PC-9 (cell line): ENCODE measurements at places on chromosomes 1 and 21. TPM values are rescaled to one million over a fixed set of nuclear protein-coding genes. Genes with fewer than 3 reads are reported as not detected.

- DNase-seq, result no peak
These were observed 63.6 kb downstream of the NIBAN1 start for GRCh38 chr1:184910691-184911091.

- DNase-seq, result no peak
These were observed 37.5 kb upstream of the FMN2 start for GRCh38 chr1:240054109-240054701.

SMCP gene
- not detected in 2 replicates for total RNA-seq

- DNase-seq, result no peak
These were observed 283.8 kb downstream of the MRPL39 start for GRCh38 chr21:25323356-25323949.

- peak; percentile 40 for DNase-seq
These were observed 1.6 kb downstream of the CRYBG2 start for GRCh38 chr1:26352338-26352679.

GRCh38 chr1:44460107-44460882, 55.2 kb downstream of the RNF220 start:
- DNase-seq, result no peak

- DNase-seq, result no peak
These were observed 1.5 kb downstream of the CD2 start for GRCh38 chr1:116755681-116756080.

GRCh38 chr1:151989211-151989862, 4.3 kb downstream of the S100A10 start:
- DNase-seq, result peak; percentile 89

GRCh38 chr1:168466092-168466713, 77.6 kb downstream of the XCL2 start:
- DNase-seq, result no peak

LCK gene
- total RNA-seq, result 2.0 and 2.6 TPM in 2 replicates

CFAP74 gene
- 2.8 and 3.0 TPM in 2 replicates for total RNA-seq

DNA sequence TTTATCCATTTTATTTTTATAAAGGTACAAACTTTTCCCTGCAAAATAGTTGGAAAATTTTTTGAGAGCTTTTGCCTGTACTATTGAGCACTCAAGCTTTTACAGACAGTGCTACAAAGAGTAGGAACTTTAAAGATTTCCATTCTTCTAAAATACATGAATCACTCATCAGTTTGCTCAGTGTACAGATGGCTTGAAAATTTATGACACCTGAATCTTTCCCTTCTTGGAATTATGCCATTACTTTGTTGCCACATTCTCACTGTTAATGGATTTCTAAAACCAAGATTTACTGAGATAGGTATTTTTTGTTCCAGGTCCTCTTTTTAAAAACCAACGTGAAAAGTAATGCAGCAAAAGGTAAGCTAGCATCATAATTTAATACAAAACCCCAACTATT, 76.0 kb downstream of the GPATCH2 start:
- DNase-seq, result no peak

SGIP1 gene
- total RNA-seq, result not detected in 2 replicates

C1orf226 gene
- total RNA-seq, result 10.5 and 11.3 TPM in 2 replicates

- DNase-seq, result no peak
These were observed 150.3 kb downstream of the PEX14 start for GRCh38 chr1:10625076-10625475.

GRCh38 chr1:64568171-64568450, 98.2 kb downstream of the CACHD1 start:
- no peak for DNase-seq

PFKL gene
- total RNA-seq, result 67.5 and 73.8 TPM in 2 replicates

- no peak for DNase-seq
These were observed 8.3 kb downstream of the TSACC start for GRCh38 chr1:156346636-156347035.

DNA sequence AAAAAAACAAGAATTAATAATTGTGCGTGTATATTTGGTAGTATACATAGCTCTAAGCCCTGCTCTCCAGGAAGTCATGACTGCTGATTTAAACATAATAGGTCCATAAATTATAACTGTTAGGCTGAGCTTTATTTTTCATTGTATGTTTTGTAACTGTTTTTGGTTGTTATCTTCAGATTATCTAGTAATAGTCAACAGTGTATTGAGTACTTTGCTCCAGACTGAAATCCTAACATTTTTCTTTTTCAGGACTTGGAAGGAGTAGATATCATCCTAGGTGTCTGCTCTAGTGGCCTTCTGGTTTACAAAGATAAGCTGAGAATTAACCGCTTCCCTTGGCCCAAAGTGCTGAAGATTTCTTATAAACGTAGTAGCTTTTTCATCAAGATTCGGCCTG, 90.9 kb downstream of the TMEM200B start:
- no peak for DNase-seq

DNA sequence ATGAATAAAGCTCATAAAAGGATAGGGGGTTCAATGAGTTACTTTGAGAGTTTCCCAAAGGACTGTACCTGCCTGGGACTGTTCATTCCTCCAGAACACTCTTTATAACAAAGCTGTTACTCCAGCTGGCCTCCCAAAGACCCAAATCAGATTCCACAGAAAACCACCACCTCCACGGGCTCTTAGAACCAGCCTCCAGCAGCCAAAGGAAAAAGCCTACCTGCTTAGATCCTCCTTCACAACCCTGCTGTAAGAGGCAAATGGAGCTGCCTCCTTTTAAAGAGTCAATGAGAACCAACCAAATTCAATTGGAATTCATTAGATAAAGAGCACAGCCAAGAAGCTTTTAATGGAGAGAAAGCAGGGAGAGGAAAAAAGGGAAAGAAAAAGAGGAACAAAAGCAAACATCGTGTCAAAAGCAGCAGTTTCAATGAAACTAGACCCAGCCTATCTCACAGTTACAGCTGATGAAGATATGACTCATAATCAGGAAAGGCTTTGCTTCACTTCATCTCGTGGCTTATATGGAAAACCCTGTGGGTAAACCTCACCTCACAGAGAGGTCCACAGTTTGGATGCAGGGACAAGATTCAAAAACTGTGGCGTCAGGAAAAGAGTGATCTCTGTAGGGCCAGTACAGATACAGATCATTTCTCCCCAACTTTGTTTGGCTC, 27.8 kb upstream of the FMO4 start:
- DNase-seq, result no peak

DNA sequence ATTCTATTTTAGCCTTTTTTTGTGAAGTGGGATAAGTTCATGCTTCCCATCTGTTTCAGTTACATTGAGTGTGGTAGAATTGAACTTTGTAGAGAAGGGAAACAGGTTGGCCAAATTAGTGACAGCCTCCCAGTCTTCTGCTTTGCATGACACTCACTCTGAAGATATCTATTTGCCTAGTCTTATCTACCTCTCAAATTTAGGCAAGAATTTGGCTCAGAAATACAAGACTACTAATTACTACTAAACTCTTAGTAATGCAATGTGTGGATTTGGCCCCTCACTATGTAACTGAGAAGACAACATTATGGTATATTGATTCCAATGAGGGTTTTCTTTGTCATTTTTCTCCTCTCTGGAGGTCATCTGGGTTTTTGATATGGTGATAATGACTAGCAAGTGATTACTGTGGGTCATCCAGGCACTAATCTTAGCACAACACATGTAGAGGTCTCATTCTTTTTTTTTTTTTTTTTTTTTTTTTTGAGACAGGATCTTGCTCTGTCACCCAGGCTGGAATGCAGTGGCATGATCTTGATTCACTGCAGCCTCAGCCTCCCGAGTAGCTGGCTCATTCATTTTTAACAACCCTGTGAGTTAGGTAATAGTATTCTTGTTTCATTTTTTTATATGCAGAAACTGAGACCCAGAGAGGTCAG, 6.3 kb downstream of the FAM20B start:
- DNase-seq, result no peak

GRCh38 chr1:190338829-190339228, 138.8 kb downstream of the BRINP3 start:
- DNase-seq, result no peak

TMEM82 gene
- total RNA-seq, result not detected in 2 replicates

- DNase-seq, result no peak
These were observed 129.2 kb downstream of the CYYR1 start for GRCh38 chr21:26443867-26444266.

DNA sequence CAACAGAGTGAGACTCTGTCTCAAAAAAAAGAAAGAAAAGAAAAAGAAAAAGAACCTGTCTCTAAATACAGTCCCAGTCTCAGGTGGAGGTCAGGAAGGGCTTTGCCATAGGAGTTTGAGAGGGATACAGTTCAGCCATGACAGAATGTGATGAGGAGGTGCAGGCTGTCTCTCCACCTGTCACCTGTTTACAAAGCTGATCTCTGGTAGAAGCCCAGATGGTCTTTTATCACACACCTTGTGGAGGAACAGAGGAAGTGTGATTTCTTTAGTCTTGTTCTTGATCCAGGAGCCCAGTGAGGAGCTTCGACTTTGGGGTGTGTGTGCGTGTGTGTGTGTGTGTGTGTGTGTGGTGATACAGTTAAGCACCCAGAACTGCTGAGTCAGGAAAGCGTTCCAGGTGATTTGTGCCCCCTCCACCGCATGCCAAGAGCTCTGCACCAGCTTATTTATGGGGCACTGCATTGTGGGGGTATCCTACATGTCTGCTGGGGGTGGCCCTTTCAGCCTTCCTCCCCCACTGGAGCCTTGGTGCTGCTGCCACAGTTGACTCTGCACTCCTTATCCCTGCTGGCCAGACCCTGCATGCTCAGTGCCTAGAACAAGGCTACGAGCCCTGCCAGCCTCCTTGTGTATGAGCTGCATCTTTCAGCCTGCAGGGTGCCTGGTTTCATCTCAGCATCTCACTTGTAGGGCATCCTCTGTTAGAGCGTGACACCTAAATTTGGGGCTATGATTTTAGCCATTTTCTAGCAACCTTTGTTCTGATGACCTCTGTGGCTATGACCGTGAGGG, 19.3 kb downstream of the DOP1B start:
- no peak for DNase-seq

AMY1A gene
- not detected in 2 replicates for total RNA-seq

FMO3 gene
- not detected in 2 replicates for total RNA-seq

DNA sequence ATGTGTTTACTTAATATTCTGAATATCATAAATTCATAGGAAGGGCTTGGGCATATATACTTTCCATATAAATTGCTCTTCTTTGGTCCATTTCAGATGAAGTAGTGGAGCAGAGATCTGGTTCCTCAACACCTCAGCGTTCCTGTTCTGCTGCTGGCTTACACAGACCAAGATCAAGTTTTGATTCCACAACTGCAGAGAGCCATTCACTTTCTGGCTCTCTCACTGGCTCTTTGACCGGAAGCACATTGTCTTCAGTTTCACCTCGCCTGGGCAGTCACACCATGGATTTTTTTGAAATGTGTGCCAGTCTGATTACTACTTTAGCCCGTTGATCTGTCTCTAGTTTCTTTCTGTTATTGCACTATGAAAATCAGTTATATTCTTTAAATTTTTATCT, 62.3 kb downstream of the PRKAA2 start:
- DNase-seq, result no peak

GRCh38 chr1:38820860-38821259, 38.7 kb downstream of the RRAGC start:
- DNase-seq, result no peak

GRCh38 chr1:115537415-115537814, 104.4 kb upstream of the VANGL1 start:
- DNase-seq, result no peak

DNA sequence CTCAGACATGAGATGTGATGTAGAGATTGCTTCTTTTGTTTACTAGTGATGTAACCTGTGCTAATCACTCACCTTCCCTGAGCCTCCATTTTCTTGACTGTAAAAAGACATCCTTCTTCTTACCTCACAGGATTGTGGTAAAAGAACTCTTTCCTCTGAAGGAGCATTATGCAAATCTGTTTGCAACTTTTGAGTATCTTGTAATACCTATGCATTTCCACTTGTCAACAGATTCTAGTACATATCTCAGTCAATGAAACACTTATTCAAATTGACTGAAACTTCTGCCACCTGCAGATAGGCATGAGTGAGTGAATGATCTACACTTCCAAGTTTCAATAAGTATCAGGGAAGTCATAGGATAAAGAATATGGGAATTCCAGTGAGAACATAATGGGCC, 174.7 kb downstream of the HHIPL2 start:
- DNase-seq, result no peak

GRCh38 chr1:102107441-102107840, 110.7 kb upstream of the OLFM3 start:
- no peak for DNase-seq

CBR3 gene
- total RNA-seq, result 20.1 and 23.6 TPM in 2 replicates
